ENCODE measurements at places on chromosomes 3 and 15.

GRCh38 chr15:35383506-35383905, 162.5 kb downstream of the DPH6 start:
- DNase-seq: no peak

- DNase-seq: no peak
Observed at GRCh38 chr3:120614765-120615164, 18.6 kb downstream of the NDUFB4 start.

- DNase-seq: no peak
Observed at GRCh38 chr15:98548139-98548971, 100.0 kb upstream of the IGF1R start.

GRCh38 chr3:152474585-152474984, 205.9 kb downstream of the MBNL1 start:
- peak; percentile 85 for DNase-seq

GRCh38 chr3:138441742-138442141, 7.3 kb downstream of the ESYT3 start:
- no peak for DNase-seq

DNA sequence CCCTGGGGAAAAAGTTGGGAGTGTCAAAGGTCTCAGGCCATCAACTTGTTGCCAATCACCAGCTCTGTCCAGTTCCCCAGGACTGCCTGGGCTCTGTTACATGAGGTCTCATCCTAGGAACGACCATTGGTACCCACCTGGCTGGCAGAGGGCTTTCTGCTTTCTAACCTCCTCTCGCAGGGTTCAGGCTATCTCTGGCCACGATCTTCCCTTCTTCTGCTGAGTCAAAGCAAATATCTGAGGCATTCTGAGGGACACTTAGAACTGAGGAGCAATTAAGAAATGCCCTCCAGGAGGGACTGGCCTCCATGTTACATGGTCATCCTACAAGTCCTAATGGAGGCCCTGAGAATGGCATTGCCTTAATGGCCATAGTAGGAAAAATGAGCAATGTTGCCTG, 77.4 kb downstream of the TGFBR2 start:
- DNase-seq: no peak

DNA sequence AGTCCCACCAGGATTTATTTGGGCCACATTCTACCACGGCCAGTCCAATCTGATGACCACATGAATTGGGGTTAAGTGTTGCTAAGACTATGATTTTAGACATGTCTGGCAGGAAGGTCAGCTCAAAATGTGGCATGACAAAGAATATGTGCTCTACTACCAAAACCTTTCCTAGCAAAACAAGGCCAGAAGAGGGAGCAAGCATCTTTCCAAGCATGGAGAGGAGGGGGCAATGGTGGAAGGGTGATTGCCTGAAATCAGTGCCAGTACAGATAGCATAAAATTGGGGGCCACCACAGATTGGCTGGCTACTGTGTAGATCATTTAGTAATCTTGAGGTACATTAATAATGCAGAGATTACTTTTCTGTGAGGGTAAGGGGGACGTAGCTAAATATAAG, 43.2 kb downstream of the TMEM39A start:
- no peak for DNase-seq

DNA sequence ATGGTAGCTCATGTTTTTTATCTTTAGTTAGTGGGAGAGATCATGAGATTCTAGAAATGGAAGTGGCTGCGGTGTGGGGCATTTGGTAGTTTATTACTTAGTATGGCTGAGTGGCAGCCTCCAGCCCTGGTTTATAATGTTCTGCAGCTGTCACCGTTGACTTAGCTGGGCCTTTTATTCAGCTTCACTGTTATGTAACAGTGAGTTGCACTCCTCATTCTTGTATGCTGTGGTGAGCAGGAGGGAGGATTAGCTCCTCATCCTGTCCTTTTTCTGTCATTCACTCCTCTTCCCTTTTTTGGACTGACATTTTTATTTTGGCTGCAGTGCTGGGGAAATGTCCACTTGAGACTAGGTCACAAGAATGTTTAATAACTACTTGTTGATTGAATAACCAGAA, 29.5 kb downstream of the RAD54L2 start:
- DNase-seq: peak; percentile 92

- no peak for DNase-seq
Observed at GRCh38 chr3:149479621-149480325, 5.3 kb downstream of the TM4SF4 start.

DNA sequence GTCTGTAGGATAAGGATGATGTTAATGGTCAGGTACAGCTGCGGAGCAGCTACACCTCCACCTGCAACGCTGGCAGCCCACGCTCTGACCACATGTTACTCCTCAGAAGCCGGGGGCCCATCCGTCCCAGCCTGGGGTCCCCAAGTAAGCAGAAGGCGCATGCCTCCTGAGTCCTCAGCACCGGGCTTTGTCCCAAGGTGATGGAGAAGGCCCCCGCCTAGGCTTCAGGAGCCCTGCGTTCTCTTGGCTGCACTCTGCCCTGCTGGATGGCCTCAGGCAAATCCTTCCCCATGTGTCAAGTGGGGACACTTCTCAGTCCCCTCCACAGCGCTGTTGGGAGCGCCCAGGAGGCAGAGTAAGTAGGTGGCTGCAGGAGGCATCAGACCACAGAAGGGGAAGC, 14.4 kb downstream of the STRA6 start:
- no peak for DNase-seq

- no peak for DNase-seq
Observed at GRCh38 chr3:136173939-136174490, 22.1 kb downstream of the MSL2 start.

DNA sequence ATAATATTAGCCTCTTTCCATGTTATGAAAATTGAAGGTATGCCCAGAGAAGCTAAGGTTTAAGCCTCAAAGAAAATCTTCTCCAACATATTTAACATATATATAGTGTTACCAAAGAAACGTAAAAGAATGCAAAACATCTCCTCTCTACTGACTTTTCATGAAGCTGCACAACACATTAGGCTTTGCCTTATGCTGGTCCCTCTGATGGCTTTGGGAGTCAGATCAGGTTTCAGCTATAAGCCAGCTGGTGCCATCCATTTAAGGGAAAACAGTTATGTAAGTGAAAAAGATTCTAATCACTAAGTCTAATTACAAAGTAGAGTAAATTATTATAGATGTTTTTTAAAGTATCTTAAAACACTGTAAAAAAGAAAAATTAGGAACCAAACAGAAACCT, 410.5 kb downstream of the LSAMP start:
- DNase-seq: no peak

DNA sequence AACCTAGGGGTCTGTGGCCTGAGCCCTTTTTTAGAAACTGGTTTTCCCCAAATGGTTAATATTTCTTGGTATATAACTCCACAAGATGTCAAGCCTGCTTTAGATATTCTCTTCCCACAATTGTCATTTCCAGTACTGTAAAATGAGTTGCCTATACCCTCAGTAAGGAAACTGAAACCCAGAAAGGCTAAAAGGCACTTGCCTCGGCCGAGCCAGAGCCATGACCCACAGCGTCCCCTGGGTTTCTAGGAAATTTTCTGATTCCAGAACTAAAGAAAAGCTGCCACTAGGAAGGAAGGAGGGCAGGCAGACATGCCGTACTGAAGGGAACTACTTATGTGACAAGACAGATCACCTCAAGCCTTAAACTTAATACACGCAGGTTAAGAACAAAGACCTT, 59.1 kb downstream of the ATP8B4 start:
- no peak for DNase-seq

DNA sequence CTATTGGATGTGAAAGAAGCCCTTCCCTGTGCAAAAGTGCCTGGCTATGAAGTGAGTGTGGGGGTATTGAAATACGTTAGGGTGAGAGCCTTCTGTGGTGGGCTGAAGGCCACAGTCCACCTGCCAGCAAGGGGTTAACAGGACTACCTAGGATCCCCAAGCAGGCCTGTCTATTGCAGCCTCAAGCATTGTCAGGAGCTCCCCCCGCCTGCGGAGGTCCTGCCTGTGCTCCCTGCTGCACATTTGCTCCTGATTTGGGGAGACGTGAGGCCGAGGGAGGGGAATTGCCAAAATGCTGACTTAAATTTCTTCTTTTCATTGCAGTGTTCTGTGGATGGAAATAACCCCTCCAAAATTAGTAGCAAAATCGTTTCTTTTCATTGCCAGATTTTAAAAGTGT, 56.2 kb downstream of the GABRG3 start:
- no peak for DNase-seq

All from AML-193 (cell line).